ENCODE measurements at places on chromosomes 6 and 20.
A peak's percentile ranks its signal among the peaks of the same experiment; 100 is the strongest.

DNA sequence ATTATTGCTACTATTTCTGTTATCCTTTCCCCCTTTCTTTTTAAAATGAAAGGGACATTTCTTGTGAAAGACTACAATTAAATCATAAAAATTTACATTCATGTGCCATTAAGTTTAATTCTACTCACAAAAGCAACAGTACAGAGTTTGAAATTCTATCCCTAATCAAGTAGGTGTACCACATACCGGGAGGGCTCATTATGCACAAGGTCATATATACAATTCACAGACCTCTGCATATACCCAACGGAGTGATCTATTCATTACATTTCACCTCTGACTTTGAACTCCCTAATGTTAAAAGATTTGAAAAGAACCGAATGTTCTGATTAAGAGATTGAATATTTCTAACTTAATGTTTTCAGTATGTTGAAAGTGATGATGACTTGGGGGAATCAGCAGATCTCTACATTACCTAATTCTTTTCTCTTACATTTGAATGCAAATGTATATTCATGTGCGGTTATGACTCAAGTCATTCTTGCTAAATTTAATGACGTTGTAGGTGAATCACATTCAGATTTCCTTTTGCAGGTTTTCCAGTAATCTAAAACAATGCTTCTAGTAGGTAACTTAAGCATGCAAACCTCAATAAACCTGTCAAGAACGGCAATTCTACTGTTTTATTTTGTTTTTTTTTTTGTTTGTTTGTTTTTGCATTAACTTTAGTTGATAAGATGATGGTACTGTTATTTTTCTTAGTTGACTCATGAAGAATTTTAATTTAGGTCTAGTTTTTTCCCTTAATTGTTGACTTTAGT, 7.3 kb downstream of the EYA4 start:
- no peak for DNase-seq

DNA sequence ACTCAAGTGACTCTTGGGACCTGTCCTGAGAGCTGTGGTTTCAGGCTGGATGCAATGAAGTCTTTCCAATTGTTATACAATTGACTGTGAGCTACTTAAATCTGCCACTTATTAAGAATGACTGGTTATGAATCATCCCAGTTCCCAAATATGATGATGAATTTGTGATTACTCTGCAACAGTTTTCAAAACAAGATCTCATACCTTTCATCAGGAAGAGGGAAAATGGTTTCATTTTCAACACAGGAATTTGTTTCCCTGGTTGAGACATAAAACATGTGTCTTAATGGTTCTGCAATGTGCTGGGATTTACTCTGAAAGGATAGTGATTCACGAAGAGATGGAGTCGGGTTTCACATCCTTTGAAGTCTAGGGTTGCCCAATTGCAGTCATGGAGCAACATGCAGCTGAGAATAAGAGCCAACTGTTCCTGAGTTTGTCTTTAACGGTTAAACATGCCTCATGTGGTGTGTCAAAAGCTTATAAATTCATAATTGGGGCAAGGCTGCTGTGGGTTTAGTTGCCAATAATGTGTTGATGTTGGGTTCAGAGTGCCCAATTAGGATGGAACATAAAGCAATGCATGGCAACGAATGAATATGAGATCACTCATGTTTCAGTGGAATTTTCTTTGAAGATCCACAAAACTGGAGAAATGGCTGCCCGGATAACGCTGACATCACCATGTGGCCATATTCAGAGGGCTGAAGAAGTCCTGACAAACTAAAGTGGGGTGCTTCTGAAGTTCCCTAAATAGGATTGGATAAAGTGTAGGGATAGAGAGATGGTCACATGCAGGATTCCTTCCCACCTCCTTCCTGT, 41.0 kb downstream of the CYP24A1 start:
- no peak for DNase-seq

DNA sequence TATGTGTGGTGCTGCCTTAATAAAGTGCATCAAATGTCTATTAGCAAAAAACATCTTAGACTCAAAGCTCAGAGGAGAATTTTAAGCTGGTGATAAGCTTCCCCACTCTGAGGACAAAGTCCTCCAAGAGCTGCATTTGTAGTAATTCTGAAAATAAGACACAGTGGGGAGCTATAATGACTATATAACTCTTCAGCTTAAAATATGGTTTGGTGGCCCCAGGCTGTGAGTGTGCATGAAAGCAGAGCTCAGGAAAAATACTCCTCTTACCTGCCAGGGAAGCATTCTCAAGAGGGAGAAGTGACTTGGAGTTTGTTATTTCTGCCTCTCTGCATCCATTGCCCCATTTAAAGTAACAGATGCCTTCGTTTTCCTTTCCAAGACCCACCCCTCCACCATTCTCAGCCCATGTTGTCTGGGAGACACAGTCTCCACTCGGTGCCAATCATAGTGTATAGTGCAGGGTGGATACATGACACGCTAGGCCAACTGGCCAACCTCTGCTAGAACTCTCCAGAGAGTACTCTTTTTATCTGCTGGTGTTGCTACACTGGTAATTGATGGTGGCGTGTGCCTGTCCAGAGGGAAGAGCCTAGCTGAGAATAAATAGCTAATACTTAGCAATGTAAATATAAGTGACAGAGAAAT, 229.2 kb downstream of the PHF3 start:
- DNase-seq = no peak

GRCh38 chr6:113732384-113732966, 124.7 kb upstream of the MARCKS start:
- no peak for DNase-seq

- DNase-seq = no peak
Observed at GRCh38 chr20:17298171-17298570, 71.3 kb downstream of the PCSK2 start.

- no peak for DNase-seq
Observed at GRCh38 chr6:17615794-17616193, 15.7 kb downstream of the FAM8A1 start.

DNA sequence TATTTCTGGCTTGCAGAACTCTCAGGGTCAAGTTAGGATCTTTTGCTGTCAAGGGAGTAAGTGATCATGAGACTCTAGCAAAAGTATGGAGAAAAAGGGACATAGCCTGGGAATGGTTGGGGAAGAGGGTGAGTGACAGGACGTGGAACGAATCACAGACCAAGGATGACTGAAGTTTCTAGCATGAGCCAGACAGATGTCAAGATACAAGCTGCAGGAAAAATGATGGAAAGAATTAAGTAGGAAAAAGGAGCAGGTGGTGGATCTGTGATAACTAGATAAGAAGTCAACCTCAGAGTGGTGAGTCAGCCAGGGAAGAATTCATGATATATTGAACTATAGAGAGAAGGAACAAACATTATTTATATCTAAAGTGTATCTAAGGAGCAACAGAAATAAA, 159.8 kb upstream of the SYNDIG1 start:
- DNase-seq = no peak

DNA sequence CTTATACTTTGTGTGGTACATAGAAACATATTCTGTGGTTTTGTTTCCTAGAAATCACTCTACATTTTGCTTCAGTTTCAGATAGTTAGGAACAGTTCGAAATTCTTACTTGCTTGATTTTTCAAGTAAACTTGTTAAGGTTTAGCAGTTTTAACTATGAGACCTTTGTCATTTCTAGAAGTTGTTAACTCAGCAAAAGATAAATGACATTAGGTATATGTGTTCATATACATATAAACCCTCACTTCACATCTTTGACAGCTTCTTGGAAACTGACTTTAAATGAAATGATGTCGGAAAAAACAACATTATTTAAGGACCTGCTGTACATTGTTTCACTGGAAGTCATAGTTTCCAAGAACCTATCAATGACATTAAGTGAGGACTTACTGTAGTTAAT, 96.2 kb downstream of the FIG4 start:
- no peak for DNase-seq

GRCh38 chr6:132530293-132530974, 7.6 kb upstream of the TAAR9 start:
- peak; percentile 37 for DNase-seq

DNA sequence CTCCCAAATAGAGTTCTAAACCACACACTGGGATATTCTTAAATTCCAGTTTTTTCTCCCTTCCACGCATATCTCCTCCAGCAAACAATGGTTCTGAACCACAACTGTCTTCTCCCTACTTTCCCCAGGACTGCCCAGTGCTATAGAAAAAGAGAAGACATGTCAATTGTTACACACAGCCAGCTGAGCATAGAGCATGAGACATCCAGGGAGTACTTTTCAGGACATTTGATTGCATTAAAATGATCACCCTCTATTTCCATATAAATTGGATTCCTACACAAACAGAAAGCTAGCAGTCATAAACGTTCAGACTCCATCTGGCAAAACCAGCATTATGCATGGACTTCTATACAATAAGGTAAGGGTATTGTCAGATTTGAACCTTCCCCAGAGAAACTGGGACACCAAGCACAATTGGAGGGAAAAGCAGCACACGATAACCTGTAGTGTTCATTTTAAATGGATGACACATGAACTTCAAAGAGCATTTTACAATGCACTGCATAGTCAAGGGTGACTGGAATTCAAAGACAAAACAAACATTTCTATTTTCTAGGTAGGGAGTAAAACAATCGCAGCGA, 93.1 kb upstream of the HEY2 start:
- DNase-seq = no peak

DNA sequence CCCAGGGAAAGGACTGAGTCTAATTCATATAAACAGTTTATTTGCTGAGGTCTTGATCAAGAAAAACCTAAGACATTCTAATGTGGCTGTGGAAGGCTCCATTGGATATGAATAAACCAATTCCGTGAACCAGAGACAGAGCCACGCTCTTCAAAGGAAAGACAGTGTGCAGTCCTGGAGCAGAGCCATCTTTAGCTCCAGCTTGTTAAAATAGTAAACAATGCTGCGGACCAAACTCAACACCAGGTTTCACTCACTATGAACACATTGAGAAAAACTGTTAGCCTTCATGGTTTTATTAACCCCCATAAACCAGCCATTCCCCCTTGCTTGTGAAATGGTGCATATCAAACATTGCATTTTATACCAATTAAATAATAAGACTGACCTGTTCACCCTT, 61.9 kb downstream of the COL9A1 start:
- DNase-seq = no peak
